Stimulated activated CD4-positive, alpha-beta T cell treated with anti-CD3 and anti-CD28 coated beads, Interleukin-12 subunit alpha, Interleukin-12 subunit beta, amount 100 ng/mL, for 24 hours (primary cell): ENCODE measurements at places on chromosomes 16 and 17.
A peak's percentile ranks its signal among the peaks of the same experiment; 100 is the strongest.

DNA sequence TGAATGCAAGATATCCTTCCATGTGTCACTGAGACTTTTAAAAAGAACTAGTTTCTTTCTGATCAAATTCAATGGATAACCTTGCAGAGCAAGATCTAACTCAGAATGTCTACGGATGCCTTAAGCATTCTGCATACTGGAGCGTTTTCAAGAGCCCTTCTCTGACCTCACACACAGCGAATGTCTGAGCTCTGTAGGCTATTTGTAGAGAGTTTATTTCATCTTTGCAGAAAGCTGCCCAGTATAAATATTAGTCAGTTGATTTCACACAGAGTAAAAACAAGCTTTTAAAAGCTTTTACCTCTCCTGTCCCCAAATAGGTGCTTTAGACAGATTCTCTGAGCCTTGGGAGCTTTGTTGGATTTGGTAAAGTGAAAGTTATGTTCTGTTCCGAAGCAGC lies 165.0 kb downstream of the RBFOX1 start:
- DNase-seq = no peak

DNA sequence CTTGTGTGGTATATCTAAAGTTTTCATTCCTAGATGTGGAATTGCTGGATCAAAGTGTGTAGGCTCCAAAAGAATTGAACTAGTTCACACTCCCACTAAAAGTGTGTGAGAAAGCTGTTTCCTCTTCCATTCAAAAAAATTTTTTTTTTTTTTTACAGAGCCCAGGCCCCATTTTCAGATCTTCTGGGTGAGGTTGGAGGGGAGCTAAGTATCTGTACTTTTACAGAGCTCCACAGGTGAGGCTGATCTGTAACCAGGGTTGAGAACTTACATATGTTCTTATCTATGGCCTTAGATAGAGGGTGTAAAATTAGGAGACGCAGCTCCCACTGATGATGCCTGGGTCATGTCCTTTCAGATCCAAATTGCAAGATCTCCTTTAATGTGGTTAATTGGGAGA lies 31.9 kb downstream of the HLF start:
- DNase-seq = no peak

GRCh38 chr16:58628845-58629732 lies 537 bp downstream of the CNOT1 start:
- peak; percentile 24 for DNase-seq

- DNase-seq = no peak
These were observed 10.5 kb downstream of the FTO start for GRCh38 chr16:53714205-53715022.

DNA sequence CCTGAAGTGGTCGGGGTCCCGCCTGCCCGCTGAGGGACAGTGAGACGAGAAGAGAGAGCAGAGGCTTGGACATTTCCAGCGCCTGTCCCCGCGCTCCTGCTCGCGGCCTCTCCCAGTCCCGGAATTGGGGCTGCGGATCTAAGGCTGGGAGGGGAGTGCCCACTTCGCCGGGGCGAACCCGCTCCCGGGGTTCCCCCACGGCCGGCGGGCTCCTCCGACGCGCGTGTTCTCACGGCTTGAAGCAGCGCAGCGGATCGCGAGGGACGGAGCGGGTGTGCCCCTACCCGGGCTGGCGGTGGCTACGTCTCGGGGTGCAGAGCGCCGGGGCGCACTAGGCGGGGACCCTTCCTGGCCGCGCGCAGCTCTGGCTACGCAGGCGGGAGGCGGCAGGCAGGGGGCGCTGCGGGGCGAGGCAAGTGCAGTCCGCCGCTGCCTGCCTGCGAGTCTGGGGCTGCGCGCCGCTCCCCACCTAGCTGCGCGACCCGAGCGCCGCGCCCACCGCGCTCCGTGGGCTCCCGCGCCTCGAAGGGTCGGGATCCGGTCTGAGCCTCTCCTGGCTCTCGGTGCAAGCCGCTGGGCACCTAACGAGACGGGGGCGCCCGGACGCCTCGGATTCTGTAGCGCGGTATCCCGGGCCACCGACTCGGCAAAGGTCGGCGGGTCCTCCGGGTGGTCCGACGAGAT lies 1.2 kb downstream of the NGFR start:
- DNase-seq = peak; percentile 88

DNA sequence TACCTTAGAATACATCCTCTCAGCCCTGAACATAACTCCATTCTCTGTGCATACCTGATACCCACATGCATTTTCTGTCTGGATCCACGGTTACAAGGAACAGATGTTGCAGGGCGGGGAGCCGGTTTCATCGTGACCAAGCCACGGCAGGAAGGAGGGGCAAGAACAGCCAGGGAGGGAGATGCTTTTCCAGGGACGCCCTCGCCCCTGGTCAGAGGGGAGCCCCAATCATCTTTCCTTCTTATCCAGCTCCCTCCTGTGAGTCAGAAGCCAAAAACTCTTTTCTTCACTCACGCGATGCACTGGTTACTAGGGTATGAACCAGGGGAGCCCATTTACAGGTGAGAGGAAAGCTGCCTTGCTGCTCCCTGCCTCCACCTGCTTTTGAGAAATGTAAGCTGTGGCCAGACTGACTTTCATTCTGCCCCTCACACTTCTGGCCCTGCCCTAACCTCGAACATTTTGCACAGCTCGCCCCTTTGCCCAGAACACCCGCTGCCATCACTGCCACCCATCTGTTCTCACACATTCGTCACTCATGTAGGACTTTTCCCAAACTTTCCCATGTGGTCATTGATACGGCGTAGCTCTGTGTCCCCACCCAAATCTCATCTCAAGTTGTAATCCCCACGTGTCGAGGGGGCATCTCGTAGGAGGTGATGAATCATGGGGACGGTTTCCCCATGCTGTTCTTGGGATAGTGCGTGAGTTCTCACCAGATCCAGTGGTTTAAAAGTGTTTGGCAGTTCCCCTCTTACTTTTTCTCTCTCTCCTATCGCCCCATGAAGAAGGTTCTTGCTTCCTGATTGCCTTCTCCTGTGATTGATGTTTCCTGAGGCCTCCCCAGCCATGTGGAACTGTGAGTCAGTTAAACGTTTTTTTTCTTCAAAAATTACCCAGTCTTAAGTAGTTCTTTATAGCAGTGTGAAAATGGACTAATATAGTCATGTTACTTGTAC lies 20.5 kb downstream of the FOXL1 start:
- DNase-seq = no peak

- no peak for DNase-seq
These were observed 6.0 kb downstream of the SOCS7 start for GRCh38 chr17:38357486-38358123.

GRCh38 chr17:5011928-5012327 lies 14.2 kb downstream of the KIF1C start:
- no peak for DNase-seq

- DNase-seq = no peak
These were observed 211.2 kb downstream of the IRF8 start for GRCh38 chr16:86110134-86110533.

GRCh38 chr17:49216953-49217650 lies 6.6 kb downstream of the ABI3 start:
- no peak for DNase-seq

- DNase-seq = no peak
These were observed 87.7 kb downstream of the MYH10 start for GRCh38 chr17:8542599-8543502.

DNA sequence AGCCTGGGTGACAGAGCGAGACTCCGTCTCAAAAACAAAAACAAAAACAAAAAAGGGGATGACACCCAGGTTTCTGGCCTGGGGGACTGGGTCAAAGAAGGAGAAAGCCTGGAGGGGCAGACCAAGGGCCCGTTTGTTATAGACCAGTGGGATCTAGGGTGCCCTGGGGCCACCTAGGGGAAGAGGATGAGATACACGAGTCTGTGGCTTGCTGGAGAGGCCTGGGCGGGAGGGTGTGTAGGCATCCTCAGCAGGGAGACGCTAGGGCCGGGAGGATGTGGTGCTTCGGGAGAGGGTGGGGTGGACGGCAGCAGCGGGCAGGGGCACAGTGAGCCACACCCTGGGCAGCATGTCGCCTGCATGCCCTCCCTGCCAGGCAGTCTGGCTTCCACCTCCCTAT lies 17.1 kb upstream of the CRK start:
- DNase-seq = no peak

GRCh38 chr16:79047337-79047736 lies 553.2 kb downstream of the MAF start:
- no peak for DNase-seq

DNA sequence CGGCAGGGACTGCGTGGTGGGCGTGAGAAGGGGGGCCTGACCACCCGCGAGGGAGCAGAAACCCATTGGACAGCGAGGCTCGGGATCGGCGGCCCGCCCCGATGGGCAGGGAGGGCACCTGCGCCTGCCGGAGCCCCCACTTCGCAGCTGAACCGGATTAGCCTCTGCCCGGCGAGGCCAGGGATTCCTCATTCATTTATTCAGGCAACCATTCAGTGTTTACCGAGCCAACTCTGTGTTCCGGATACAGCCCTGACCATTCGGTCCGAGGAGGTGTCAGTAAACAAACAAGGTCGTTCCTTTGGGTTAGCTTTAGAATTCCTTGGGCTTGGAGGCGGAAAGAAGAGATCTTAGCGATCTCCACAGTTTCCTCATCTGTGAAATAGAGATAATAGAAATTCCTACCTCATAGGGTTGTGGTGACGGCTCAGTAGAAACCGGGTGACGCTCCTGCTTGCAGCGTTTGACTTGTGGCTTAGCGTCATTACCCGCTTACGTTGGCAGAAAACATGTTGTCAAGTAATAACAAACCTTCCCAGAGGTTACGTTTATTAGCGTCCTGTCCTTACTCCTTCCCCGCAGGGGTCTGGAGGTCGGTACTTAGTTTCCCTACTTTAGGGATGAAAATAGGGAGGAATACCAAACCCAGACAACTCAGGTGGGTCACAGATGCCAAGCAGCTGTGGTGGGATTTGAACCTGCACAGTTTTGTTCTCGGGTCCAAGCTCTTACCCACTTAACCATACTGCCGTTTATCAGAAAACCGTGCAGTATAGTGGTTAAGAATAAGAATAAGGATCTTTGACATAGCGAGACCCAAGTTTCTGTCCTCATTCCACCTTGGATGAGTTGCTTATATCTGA lies 893 bp downstream of the POLR3E start:
- peak; percentile 61 for DNase-seq

GRCh38 chr16:88508376-88508867 lies 55.3 kb downstream of the ZFPM1 start:
- DNase-seq = no peak

GRCh38 chr17:5236938-5237540 lies 2.4 kb upstream of the SCIMP start:
- DNase-seq = no peak

DNA sequence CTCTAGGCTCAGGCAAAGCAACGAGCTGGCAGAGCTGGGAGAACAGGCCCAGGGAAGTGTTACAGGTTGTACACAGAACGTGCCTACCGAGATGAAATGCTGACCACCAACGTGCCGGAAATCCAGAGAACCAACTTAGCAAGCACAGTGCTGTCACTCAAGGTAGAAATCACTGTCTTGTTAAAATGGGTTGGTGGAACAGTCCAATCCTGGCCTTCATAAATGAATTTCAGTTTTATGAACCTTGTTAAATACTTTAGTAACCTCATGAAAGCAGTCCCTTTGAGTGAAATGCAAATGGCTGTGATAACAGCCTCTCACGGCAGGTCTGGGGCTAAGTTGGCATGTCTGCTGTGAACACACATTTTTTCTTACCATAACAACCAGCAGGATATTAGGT lies 29.0 kb downstream of the ETV4 start:
- no peak for DNase-seq

DNA sequence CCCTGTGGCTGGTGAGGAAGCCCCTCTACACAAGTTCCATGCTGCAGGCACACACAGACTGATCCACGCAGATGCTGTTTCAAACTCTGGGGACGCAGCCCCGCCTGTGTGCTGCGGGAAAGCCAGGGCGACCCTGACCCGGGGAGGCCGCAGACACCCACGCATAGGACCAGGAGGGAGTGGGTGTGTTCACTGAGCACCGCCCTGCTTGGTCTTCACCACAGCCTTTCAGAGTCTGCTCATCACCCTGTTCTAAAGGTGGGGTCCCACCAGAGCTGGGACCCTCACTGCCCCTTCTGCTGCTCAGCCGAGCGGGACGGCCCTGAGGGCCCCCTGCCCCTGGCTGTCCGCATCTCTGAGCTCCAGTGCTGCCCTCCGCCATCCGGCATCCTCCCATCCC lies 7.5 kb downstream of the TSPAN10 start:
- DNase-seq = no peak

DNA sequence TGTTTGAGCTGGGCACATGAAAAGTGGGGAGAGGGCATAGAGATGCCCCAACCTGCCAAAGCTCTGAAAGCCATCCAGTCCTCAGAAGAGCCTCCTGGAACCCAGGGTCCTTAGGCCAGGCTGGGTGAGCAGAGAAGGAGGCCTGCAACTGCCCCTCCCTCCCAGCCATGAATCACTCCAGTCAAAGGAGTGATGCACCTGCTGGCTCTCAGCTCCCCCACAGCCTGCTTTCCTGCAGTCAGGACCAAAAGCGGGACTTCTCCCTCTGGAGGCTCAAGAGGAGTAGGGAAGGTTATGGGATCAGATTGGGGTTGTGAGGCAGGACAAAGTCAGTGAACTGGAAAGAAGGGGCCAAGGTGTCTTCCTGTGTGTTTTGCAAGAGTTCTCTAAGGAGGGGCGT lies 145.6 kb downstream of the TMEM132E start:
- DNase-seq = no peak

- DNase-seq = no peak
These were observed 178.9 kb downstream of the TMEM132E start for GRCh38 chr17:34758316-34758715.

- DNase-seq = no peak
These were observed 874 bp downstream of the CMTM3 start for GRCh38 chr16:66605177-66605978.

GRCh38 chr16:67249178-67250044 lies 632 bp downstream of the SLC9A5 start:
- no peak for DNase-seq

- no peak for DNase-seq
These were observed 9.2 kb downstream of the FAM20A start for GRCh38 chr17:68592009-68592408.

DNA sequence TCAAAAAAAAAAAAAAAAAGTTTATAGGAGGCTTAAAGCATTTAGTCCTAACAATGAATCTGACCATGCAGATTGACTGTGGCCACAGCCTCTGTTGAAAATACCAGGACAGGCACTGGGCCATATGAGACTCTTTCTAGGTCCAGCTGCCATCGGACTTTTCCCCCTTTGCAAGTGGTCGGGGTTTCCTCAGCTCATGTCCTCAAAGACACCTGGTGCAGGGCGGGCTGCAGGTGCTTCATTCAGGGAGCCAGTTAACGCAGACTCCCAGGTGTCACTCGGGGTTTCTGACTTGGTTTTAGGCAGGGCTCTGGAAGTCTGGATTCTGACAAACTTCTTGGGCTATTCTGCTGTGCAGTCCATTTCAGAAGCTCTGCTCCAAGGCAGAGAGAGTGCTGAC lies 20.9 kb downstream of the ELAC2 start:
- DNase-seq = no peak

- peak; percentile 55 for DNase-seq
These were observed 95.7 kb downstream of the ABCC6 start for GRCh38 chr16:16127469-16128116.

- DNase-seq = no peak
These were observed 5.2 kb upstream of the SPATA2L start for GRCh38 chr16:89706518-89707260.

DNA sequence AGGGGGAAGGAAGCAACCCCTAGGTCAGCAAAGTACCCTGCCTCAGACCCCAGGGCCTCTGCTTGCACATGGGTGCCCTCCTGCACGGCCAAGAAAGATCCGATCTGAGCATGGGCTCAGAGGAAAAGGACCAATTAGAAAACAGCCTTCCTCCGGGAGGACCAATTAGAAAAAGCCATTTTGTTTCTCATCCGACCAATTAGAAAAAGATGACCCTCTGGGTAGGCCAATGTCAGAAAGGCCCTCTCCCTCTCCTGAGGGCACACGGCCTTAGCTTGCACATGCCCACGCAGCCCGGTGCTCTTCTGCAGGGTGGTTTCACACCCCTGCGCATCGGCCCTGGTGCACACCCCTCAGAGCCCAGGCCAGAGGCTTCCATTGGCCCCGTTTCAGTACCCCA lies 5.1 kb upstream of the CISD3 start:
- DNase-seq = no peak
